CMK (cell line): ENCODE measurements at places on chromosomes 3 and 15.

DNA sequence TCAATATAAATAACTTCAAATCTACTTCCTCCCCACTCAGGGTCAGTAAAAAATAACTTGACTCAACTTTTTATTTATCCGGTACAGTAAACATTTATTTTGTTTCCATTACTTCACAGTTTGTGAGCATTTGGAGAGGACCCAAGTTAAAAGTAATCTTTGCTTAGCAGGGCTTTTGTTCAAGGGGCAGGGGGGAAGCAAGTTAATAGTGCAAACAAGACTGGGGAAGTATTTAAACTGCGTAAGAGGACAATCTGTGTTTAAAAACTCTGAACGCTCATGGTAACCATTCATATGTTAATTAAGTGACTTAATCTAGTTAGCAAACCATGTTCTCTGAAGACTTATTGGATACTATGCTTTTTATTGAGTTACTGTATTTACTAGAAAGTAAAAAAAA lies 346.2 kb downstream of the SLC9A9 start:
- DNase-seq = no peak

GRCh38 chr3:182954553-182955235 lies 25.6 kb downstream of the DCUN1D1 start:
- no peak for DNase-seq

DNA sequence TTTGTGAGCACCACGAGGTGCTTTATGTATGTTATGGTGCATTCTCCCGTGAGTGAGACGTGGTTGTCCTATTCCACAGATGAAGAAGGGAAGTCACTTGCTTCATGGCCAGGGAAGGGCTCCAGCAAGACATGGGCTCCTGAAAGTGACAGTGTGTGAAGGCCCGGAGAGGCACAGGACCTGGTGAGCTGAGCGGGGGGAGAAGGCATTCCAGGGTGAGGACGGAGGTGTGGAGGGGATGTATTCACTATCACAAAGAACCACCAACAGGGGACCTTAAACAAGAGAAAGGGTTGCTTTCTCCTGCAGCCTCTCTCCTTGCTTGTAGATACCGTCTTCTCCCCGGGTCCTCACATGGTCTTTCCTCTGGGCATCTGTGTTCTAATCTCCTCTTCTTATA lies 139.1 kb downstream of the FBLN2 start:
- DNase-seq = no peak

GRCh38 chr3:12556690-12557472 lies at the start of gene MKRN2:
MKRN2 (plus strand) TSS chr3:12557087; CDS start chr3:12557151, 64 bp downstream.
- peak; percentile 64 for DNase-seq

- DNase-seq = no peak
Observed at GRCh38 chr3:192825657-192826200, 91.9 kb downstream of the MB21D2 start.

- no peak for DNase-seq
Observed at GRCh38 chr3:13932578-13933295, 52.9 kb upstream of the WNT7A start.

- no peak for DNase-seq
Observed at GRCh38 chr3:12629560-12629959, 34.4 kb downstream of the RAF1 start.

DNA sequence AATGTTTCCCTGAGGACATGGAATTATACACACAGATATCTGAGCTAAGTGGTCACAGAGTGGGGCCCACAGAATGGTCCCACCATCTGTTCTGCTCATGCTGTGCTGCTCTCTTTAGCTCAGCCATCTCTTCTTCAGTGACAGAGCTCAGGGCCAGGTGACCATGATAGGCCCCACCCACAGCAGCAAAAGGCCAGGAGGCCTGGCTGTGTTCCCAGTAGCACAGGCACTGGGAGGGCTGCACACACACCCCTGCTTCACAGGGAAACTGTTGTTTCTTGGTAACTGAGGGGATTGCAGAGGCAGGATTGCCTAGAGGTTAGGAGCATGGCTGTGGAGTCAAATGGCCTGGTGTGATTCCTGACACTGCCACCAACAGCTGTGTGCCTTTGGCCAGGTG lies 4.8 kb upstream of the FBXW12 start:
- no peak for DNase-seq

- DNase-seq = no peak
Observed at GRCh38 chr3:188796122-188796631, 375.6 kb upstream of the TPRG1 start.

- DNase-seq = no peak
Observed at GRCh38 chr3:27713078-27713423, 9.1 kb downstream of the EOMES start.

GRCh38 chr15:101063212-101063611 lies 144.1 kb downstream of the LRRK1 start:
- no peak for DNase-seq

GRCh38 chr15:100869151-100869999 lies 10.3 kb upstream of the ALDH1A3 start:
- no peak for DNase-seq

GRCh38 chr3:14267976-14268375 lies 89.4 kb downstream of the LSM3 start:
- no peak for DNase-seq

DNA sequence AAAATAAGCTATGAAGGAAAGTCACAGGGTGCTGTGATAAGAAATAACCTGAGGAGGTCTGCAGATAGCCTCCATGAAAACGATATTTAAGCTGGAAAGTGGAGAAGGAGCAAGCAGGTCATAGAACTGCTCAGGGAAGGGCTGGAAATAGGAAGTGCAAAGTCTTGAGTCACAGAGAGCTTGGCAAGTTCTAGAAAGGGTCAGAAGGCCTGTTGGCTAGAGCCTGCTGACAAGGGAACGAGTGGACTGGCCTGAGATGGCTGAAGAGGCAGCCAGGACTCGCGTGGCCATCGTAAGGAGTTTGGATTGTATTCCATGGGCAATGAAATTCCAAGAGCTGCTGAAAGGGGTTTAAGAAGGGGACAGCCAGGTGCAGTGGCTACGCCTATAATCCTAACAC lies 64.7 kb upstream of the IL12A start:
- DNase-seq = no peak

GRCh38 chr3:45676325-45677032 lies 12.7 kb upstream of the SACM1L start:
- no peak for DNase-seq

DNA sequence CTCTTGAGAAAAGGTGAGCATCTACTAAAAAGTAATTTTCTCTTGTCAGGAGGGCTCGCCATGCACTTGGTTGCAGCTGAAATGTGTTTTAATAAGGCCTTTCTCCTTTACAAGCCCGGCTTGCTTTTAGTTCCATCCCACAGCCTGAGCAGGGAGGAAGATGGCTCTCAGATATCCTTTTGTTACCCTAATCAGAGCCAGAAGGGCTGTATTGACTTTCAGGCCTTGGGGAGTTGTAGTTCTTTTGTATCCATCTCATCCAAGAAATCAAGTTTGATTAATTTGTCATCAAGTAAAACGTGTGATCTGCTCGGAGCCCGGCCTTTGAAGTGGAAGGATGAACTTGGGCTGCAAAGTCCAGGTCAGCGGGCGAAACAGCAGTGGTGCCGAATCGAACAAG lies 52.9 kb downstream of the EIF4E3 start:
- DNase-seq = no peak

- no peak for DNase-seq
Observed at GRCh38 chr15:26521691-26522198, 251.1 kb downstream of the GABRB3 start.
